EL (cell line): ENCODE measurements at places on chromosomes 3 and 15.

GRCh38 chr3:159380891-159381290, 579.0 kb downstream of the MFSD1 start:
- no peak for DNase-seq

DNA sequence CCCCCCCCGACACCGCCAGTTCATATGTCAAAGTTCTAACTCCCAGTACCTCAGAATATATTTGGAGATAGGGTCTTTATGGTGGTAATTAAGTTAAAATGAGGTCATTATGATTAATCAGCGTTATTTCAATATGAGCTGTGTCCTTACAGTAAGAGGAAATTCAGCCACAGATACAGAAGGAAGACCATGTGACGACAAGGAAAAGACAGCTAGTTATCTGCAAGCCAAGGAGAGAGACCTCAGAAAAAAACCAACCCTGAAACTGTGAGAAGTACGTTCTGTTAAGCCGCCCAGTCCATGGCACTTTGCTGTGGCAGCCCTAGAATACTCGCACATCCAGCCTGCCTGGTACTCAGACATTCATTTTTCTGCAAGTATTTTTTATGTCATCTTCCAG, 62.3 kb upstream of the ARL8B start:
- no peak for DNase-seq

DNA sequence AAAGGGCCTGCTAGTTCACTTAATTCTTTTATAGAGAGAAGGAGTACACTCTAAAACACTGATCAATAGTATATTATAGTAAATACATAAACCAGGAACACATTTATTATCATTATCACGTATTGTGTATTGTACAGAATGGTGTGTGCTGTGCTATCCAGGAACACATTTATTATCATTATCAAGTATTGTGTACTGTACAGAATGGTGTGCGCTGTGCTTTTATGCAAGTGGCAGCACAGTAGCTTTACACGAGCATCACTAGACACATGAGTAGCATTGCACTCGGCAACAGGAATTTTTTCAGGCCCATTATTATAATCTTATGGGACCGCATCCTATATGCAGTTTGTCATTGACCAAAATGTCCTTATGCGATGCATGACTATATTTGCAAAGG, 20.9 kb upstream of the MUC20 start:
- peak; percentile 10 for DNase-seq

DNA sequence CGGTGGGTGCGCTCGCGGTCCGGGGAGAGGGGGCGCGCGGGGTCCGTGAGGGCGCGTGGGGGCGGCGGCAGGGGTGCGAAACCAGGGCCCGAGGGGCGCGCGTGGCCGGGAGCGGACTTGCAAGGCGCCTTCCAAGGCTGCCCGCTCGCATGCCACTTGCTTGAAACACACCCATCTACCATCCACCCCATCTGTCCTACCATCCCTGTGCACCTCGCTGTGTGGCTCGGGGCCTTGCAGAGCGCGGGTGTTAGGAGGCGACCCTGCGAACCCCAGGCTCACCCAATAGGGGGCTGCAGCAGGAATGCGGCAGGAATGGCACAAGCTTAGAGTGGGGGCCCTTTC, 240 bp downstream of the CFAP100 start:
- no peak for DNase-seq

- no peak for DNase-seq
Observed at GRCh38 chr3:8480699-8481098, 20.9 kb upstream of the LMCD1 start.

DNA sequence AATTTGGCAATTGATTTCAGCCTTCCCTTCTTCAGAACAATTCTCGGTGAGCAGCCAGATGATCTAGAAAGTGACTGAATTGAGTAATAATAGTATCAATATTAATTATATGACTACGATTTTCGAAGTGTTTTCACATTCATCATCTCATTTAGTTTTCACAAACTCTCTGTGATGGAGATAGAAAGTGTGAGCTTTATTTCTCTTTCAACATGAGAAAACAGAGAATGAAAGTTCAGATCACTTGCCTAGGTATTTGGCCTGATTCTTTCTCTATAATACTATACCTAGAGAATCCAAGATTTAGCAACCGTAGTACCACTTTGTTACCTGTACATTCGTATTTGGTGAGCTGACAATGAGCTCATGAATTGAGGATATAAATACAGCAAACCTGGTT, 739.2 kb upstream of the NR2F2 start:
- DNase-seq = no peak

- DNase-seq = no peak
Observed at GRCh38 chr3:133486658-133487057, 86.8 kb downstream of the BFSP2 start.

- DNase-seq = no peak
Observed at GRCh38 chr3:112651071-112651470, 10.1 kb upstream of the CCDC80 start.

- no peak for DNase-seq
Observed at GRCh38 chr3:10505791-10506585, 602 bp upstream of the ATP2B2 start.

GRCh38 chr3:61954097-61954540, 392.7 kb downstream of the PTPRG start:
- peak; percentile 2 for DNase-seq

DNA sequence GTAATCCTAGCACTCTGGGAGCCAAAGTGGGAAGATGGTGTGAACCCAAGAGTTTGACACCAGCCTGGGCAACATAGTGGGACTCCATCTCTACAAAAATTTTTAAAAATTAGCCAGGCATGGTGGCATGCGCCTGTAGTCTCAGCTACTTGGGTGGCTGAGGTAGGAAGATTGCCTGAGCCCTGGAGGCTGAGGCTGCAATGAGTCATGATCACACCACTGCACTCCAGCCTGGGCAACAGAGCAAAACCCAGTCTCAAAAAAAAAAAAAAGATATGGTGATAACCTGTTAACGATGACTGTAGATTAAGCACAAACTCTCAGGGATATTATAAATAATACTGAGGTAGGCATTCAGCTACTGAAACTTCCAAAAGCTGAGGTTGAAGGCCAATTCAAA, 107.5 kb downstream of the SLC49A4 start:
- DNase-seq = peak; percentile 14

DNA sequence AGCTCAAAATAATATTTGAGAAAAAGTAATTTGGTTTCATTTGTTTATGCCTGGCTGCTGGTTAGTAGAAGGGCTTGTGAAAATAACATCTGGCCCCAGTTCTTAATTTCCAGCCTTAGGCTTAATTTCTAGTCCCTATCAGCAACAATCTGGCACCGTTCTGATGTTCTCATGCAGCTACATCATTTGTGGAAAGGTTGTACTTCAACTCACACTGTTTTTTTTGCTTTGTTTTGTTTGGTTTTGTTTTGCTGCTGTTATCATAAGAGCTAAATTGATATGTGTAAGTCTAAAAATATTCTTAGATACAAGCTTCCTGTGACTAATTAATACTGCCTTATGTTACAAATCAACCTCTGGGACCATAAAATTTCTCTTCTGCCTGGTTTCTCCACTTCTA, 8.9 kb downstream of the CPA3 start:
- DNase-seq = peak; percentile 58

- no peak for DNase-seq
Observed at GRCh38 chr3:89108291-89108550, 800 bp downstream of the EPHA3 start.

- no peak for DNase-seq
Observed at GRCh38 chr15:77714555-77714954, 81.8 kb upstream of the LINGO1 start.

DNA sequence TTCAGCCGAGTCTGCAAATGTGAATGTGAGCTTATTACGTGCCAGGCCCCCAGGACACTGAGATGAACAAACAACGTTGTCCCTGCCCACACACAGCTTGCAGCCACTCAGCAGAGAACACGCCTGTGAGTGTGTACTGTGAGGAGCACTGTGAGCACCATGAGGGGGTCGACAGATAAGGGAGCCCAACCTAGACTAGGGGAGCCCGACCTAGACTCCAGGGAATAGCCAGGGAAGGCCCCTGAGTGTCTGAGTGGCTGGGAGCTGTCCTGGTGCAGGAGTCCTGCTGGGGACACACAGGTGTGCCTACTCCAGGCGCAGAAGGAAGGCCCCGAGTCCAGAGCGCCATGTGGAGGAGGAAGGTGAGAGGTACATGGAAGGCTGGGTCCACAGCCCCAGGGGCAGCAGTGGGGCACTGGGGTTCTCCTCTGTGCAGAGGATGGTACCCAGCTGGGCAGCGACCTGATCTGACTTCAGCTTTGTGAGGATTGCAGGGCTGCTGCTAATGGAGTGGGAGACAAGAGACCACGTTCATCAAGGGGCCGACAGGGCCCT, 36.5 kb downstream of the MGLL start:
- no peak for DNase-seq

- DNase-seq = no peak
Observed at GRCh38 chr3:74663178-74663577, 48.7 kb upstream of the CNTN3 start.

DNA sequence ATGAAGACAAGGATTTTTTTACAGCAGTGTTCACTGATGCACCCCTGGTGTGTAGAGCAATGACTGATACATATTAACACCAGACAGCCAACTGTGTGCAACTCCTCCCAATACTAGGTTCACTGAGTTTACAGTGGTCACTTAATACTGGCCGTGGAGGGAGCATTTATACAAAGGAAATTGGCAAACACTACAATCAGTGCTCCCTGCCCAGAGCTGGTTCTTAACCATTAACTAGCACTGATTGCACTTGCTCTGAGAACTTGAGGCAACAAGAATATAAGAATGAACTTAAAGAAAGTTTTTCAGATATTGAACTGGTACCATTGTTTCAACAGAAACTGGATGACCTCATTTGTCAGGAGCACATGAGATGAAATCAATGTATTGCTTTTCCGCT, 110.6 kb downstream of the MAGI1 start:
- DNase-seq = no peak
